ENCODE measurements at places on chromosomes 5 and 9.

DNA sequence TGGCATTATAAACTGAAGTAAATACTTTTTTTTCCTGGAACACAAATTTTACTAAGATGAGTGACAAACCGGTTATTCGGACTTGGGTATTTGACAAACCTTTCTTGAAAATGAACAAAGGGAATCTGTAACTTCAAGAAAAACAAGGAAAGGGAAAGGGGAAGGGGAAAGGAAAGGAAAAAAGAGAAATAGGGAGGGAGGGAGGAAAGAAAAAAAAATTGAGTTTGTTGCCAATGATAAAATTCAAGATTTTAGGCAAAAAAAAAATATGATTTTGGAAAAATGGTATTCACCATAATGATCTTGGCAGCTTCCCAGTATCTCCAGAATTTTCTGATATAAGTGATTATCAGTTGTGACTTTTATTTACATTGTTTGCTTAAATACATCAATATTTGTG, 1.6 kb upstream of the TTC33 start:
- DNase-seq: no peak

- DNase-seq: no peak
Measured at GRCh38 chr5:103569313-103570060, 6.9 kb upstream of the NUDT12 start.

DNA sequence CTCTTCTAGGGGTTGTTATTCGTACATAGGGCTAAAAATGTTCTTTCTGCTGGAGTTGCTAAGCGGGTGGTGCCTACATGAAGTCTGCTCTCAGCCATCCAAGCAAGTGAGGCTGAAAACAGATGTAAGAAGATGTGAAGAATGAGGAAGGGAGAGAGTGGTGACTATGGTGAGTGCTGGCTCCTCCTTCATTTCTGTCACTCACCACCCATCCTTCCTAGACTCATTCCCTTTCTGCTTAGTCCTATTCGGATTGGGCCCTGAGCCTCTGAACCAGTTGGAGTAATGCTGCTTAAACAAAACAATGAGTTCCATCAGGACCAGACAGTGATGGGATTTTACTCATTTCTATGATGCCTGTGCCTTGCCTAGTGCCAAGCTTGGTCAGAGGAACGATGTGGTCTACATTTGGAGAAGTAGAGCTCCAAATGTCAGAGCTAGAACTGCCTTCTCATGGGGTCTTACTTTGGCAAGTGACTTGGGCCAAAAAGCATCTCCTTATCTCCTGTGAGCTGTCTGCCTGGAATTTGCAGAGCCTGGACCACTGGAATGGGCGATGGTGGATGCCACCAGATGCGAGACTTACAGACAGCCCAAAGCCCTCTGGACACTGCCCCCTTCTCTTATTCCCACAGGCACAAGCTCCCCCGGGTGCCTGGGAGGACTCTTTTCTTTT, 192.9 kb downstream of the FBXL7 start:
- DNase-seq: no peak

- peak; percentile 23 for DNase-seq
Measured at GRCh38 chr5:30040488-30041118, 1152.9 kb upstream of the CDH6 start.

DNA sequence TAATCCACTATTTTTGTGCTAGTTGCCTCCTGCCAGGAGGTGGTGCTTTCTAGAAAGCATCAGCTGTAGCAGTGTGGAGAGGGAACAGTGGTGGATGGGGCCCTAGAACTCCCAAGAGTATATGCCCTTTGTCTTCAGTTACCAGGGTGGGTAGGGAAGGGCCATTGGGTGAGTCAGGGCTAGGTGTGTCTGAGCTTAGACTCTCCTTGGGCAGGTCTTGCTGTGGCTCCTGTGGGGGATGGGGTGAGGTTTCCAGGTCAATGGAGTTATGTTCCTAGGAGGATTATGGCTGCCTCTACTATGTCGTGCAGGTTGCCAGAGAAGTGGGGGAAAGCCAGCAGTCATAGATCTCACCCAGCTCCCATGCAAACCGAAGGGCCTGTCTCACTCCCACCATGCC, 11.3 kb upstream of the ADAMTS12 start:
- DNase-seq: no peak

GRCh38 chr5:73626814-73627313, 868 bp downstream of the ARHGEF28 start:
- DNase-seq: no peak
